Subcutaneous preadipocyte (primary cell): ENCODE measurements at places on chromosomes 13 and 19. TPM values are rescaled to one million over a fixed set of nuclear protein-coding genes. Genes with fewer than 3 reads are reported as not detected.

ZC3H13 gene
- 15.4 and 18.8 TPM in 2 replicates for total RNA-seq

SIGLEC9 gene
- total RNA-seq, result under 0.01 TPM in 1 of 2 replicates, not detected in the other

TSSK6 gene
- 2.2 and 2.7 TPM in 2 replicates for total RNA-seq

CYP2S1 gene
- under 0.01 and 0.20 TPM in 2 replicates for total RNA-seq

FCHO1 gene
- 0.73 and 1.2 TPM in 2 replicates for total RNA-seq

STOML3 gene
- not detected in 2 replicates for total RNA-seq

DNMT1 gene
- total RNA-seq, result 82.7 and 148 TPM in 2 replicates

ZNF264 gene
- 12.5 and 18.4 TPM in 2 replicates for total RNA-seq

PNMA8A gene
- total RNA-seq, result 5.1 and 8.1 TPM in 2 replicates

KIR2DL3 gene
- total RNA-seq, result not detected in 2 replicates

CYSLTR2 gene
- total RNA-seq, result not detected in 2 replicates

CILP2 gene
- 0.78 and 1.1 TPM in 2 replicates for total RNA-seq

CBARP gene
- 2.9 and 4.7 TPM in 2 replicates for total RNA-seq

SIGLECL1 gene
- not detected in 2 replicates for total RNA-seq

KLK1 gene
- 0.37 TPM in 1 of 2 replicates, not detected in the other for total RNA-seq

LILRA1 gene
- not detected in 2 replicates for total RNA-seq

KLK15 gene
- total RNA-seq, result not detected in 2 replicates

SIGLEC7 gene
- not detected in 2 replicates for total RNA-seq

PSPN gene
- total RNA-seq, result 0.73 and 0.98 TPM in 2 replicates

NFIX gene
- 66.5 and 73.9 TPM in 2 replicates for total RNA-seq

CD209 gene
- not detected in 2 replicates for total RNA-seq

CEBPG gene
- 10.7 and 17.4 TPM in 2 replicates for total RNA-seq

UBE2L5 gene
- not detected in 2 replicates for total RNA-seq

MVB12A gene
- total RNA-seq, result 45.7 and 49.2 TPM in 2 replicates

SPACA4 gene
- not detected in 2 replicates for total RNA-seq

SPATA13 gene
- total RNA-seq, result 5.1 and 8.8 TPM in 2 replicates

TEX26 gene
- not detected in 2 replicates for total RNA-seq

SPINT2 gene
- total RNA-seq, result not detected in 2 replicates

GPR183 gene
- not detected in 2 replicates for total RNA-seq

CGB1 gene
- total RNA-seq, result not detected in 2 replicates

SOX21 gene
- not detected in 2 replicates for total RNA-seq

ACTMAP gene
- total RNA-seq, result 0.98 and 1.1 TPM in 2 replicates

C19orf33 gene
- not detected in 2 replicates for total RNA-seq

ZNF492 gene
- total RNA-seq, result 1.1 and 1.4 TPM in 2 replicates

ANKRD10 gene
- 70.2 and 72.3 TPM in 2 replicates for total RNA-seq

IGFL4 gene
- total RNA-seq, result not detected in 2 replicates

ZNF491 gene
- 0.20 and 1.1 TPM in 2 replicates for total RNA-seq

IFNL1 gene
- not detected in 2 replicates for total RNA-seq

SCAMP4 gene
- 47.8 and 48.3 TPM in 2 replicates for total RNA-seq

FBXW9 gene
- total RNA-seq, result 18.2 and 23.5 TPM in 2 replicates

RASGRP4 gene
- total RNA-seq, result not detected in 2 replicates

ZNF558 gene
- total RNA-seq, result 10.7 and 15.4 TPM in 2 replicates

MIA gene
- total RNA-seq, result 0.37 TPM in 1 of 2 replicates, not detected in the other

LAIR1 gene
- not detected in 2 replicates for total RNA-seq

ZSCAN22 gene
- 3.3 and 4.1 TPM in 2 replicates for total RNA-seq

KRTDAP gene
- not detected in 2 replicates for total RNA-seq

ZNF66 gene
- 4.3 and 4.8 TPM in 2 replicates for total RNA-seq

VWA8 gene
- total RNA-seq, result 24.3 and 25.4 TPM in 2 replicates

CEACAM7 gene
- total RNA-seq, result not detected in 2 replicates
